ENCODE measurements at places on chromosomes 12 and 14. TPM values are rescaled to one million over a fixed set of nuclear protein-coding genes. Genes with fewer than 3 reads are reported as not detected.

DNA sequence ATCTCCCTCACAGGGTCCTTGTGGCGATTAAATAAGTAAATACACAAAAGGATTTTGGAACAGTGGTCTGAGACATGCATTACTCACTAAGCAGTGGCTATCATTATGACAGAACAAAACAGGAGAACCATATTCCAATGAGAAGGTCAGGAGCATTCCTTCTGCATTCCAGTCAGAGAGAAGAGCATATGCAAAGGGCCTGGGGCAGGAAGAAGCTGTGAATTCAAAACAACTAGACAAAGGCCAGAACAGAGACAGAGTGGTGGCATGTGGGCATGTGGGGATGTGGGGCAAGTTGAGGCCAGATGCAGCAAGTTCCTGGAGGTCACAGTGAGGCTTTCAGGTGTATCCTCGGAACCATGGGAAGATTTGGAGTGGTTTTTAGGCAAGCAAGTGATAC lies 70.1 kb upstream of the VRK1 start:
- DNase-seq = no peak

DNA sequence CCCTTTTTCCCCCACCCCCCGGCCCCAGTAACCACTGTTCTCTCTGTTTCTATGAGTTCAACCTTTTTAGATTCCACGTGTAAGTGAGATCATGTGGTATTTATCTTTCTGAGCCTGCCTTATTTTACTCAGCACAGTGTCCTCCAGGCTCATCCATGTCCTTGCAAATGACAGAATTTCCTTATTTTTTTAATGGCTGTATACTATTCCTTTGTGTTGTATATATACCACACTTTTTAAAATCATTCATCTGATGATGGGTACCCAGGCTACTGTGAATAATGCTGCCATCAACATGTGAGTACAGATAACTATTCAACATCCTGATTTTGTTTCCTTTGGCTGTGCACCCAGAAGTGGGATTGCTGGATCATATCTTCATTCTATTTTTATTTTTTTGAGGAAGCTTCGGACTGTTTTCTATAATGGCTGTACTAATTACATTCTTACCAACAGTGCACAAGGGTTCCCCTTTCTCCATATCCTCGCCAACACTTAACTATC lies 54.7 kb downstream of the DDX51 start:
- no peak for DNase-seq

Gene CCDC175
- total RNA-seq = not detected

DNA sequence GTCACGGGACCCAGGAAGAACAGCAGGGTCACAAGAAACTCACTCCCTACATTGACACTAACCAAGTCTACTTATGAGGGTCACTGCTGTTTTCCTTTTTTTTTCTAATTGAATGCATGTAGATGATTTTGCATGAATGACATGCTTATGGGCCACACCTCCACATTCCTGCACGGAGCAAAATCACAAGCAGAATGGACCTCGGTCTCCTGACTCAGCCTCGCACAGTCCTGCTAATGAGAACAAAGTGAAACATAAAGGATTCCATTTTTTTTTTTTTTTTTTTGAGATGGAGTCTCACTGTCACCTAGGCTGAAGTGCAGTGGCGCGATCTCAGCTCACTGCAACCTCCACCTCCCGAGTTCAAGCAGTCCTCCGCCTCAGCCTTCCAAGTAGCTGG lies 12.3 kb downstream of the SCARB1 start:
- DNase-seq = no peak

Gene KRT83
- total RNA-seq = not detected

Gene CCND2
- 151 TPM for total RNA-seq

DNA sequence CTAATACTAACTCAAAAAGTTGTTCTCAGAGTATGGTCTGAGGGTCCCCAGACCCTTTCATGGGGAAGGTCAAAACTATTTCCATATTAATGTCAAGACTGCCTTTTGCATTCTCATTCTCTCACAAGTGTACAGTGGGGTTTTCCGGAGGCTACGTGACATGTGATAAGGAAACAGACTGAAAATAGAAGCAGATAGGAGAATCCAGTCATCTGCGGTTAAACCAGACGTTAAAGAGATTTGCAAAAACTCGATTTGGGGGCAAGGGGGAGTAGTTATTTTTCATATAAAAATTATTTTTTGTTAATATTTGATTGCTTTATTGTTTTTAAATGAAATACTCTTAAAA lies 1.0 kb upstream of the NAP1L1 start:
- no peak for DNase-seq

Gene EID3
- 3.3 TPM for total RNA-seq

- no peak for DNase-seq
Measured at GRCh38 chr14:88323523-88324199, 592 bp upstream of the KCNK10 start.

Gene NOVA1
- 5.1 TPM for total RNA-seq

Gene HNF1A
- total RNA-seq = not detected

- DNase-seq = no peak
Measured at GRCh38 chr12:122003651-122004611, 17.8 kb upstream of the BCL7A start.

GRCh38 chr12:114425031-114425626 lies 19.2 kb upstream of the TBX5 start:
- DNase-seq = no peak

DNA sequence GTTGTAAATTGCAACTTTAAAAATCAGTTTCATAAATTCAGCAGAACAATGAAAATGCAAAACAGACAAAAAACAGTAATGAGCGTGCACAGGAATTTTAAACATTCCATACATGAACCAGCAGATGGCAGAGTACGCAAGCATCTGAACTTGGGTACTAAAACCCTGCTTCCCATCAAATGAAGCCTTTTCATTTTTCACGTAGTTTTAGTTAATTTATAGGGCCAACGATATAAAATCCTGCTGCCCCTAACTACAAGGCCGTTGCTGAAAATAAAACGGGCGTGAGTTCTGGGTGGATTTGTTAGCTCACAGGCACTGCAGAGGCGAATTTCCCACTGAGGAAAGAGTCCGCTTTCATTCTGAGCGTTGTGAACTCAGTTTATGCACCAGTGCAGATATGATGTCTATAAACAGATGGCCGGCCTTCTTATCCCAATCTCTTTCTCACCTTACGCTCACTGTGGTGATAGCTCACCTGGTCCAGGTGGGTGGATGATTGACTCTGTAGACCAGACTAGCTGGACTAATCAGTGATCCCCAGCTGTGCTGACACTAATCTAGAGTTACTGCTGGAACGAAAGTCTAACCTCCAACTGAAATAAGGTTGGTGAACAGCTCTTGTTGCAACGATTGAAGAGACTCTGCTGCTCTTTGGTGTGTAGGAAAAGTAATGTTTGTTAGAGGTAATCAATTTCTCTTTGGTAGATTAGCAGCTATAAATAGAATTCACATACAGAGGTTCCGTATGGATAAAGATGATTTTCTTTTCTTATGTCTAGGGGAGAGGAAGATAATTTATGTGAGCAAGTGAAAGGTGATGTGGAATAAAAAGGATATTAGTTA lies 89.2 kb downstream of the PDZRN4 start:
- no peak for DNase-seq

Gene ACSS3
- total RNA-seq = 20.3 TPM

All from right atrium auricular region (tissue), 2 donors.